ENCODE measurements at places on chromosomes 2 and 18.

GRCh38 chr2:162166174-162166573 lies 14.1 kb upstream of the GCG start:
- no peak for DNase-seq

- no peak for DNase-seq
Measured at GRCh38 chr2:2573658-2574293, 242.7 kb upstream of the MYT1L start.

GRCh38 chr18:41457765-41458326 lies 497.2 kb upstream of the PIK3C3 start:
- DNase-seq: no peak

GRCh38 chr2:78351208-78351607 lies 674.3 kb upstream of the REG3G start:
- DNase-seq: no peak

GRCh38 chr18:23069481-23069880 lies 65.8 kb upstream of the CABLES1 start:
- DNase-seq: no peak

GRCh38 chr2:239277401-239278085 lies 123.3 kb downstream of the HDAC4 start:
- DNase-seq: no peak

GRCh38 chr2:24280161-24280560 lies 80.2 kb downstream of the ITSN2 start:
- DNase-seq: no peak
